Stimulated activated CD4-positive, alpha-beta T cell treated with anti-CD3 and anti-CD28 coated beads, Interleukin-12 subunit alpha, Interleukin-12 subunit beta, amount 100 ng/mL, for 24 hours (primary cell): ENCODE measurements at places on chromosomes 4 and X.

DNA sequence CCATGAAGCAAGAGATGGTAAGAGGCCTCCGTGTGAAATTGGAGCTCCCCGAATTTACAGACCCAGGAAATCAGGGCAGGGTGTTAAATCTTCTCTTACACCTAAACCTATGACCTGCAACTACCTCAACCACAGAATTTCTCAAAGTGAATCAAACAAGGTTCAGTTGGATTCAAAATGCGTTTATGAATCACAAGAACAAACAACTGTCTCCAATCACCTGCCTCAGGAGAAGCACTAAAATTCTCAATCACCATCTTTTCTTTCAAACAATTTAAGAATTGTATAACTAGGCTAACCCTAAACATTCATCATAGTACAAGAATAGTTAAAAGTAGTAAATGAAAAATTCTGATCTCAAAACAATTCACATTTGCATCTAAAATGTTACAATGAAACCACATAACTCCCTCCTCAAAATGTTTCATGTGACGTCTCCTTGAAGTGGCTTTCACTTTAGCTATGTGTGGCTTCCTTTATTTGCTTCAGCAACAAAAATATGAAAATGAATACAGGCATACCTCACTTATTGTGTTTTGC lies 19.2 kb downstream of the PPP3CA start:
- no peak for DNase-seq

- no peak for DNase-seq
Observed at GRCh38 chr4:144905286-144905685, 192.7 kb downstream of the ANAPC10 start.

DNA sequence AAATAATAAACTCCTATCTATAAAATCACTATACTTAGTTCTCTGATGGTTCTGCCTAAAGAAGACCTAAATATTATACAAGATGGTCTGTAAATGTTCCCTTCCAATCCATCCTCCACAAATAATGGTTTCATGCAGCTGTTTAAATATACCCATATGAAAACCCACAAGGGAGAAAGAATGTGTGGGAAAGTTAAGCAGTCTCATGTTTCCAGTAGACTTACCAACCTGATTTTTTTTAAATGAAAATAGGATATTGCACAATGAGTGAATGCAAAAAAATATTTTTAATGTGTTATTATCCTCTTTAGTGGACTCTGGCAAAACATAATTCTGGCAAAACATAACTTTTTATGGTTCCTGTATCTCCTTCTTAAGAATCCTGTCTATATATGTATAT lies 23.3 kb downstream of the CAMK2D start:
- DNase-seq, result no peak

GRCh38 chrX:24371391-24371972 lies 11.0 kb downstream of the SUPT20HL1 start:
- peak; percentile 12 for DNase-seq

DNA sequence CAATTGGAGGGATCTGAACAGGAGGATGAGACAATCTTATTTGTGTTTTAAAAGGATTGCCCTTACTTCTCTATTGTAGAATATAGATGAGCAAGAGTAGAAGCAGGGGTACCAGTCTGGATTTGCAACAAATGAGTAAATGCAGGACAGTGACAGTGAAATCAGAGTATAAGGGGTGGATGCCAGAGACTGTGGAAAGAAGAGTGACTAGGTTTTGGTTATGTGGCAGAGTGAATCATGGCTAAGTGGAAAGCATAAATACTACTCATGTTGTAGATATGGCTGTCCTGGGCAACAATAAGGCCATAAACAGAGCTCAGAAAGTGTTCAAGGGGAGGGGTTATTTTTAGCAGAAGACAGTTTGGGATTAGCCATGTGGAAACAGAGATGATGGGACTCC lies 6.0 kb upstream of the VSIG4 start:
- no peak for DNase-seq

DNA sequence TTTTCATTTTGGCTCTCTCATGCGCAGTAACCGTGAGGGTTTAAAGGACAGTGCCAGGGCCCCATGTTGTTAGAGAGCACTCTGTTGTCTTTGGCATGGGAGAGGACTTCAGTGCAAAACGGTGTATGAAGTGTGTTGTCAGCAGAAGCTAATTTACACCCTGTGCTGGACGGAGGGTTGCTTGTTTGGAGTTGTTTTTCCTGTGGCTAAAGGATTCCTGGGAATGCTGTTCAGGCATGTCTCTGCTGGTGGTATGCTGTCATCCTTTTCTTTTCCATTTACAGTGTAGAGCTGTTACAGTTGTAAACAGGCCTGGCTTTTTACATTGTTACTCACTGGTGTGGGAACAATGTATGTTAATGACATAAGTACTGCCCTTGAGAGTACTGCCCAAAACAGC lies 206.3 kb downstream of the CBR4 start:
- no peak for DNase-seq

DNA sequence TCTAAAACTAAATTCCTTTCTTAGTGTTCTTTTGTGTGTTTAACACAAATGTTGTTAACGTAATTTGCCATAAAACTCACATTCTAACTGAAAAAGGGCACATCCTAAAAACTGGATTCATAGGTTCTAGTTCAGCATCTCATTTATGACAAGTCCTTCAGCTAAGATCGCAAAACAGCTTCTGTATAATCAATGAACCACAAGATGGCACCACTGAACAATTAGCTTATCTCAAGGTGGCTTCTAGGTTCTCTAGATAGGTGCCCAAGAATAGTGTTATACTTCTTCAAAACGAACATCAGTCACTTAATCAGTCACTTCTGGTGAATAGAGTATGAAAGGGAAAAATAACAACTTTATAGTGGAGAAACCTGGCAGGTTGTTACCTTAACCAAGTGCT lies 54.3 kb downstream of the NRK start:
- no peak for DNase-seq

GRCh38 chr4:131499141-131499873 lies 1649.8 kb upstream of the PCDH10 start:
- no peak for DNase-seq

DNA sequence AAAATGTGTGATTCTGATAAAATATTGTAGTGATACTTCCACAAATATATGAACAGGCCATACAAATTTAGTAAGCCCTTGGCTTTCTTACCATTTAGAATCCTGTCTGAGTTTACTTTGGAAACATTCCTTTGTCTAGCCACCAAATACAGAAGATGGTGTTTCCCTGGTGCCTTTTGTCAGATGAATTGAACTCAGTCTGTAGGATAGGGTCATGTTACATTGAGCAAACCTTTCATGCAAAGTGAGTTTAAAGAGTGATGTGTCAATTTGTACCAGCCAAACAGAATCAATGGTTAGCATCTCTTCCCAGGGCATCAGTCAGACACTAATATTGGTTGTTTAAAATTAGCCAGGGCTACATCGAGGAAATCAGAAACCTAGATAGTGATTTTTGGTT lies 1443.4 kb downstream of the ARAP2 start:
- no peak for DNase-seq

DNA sequence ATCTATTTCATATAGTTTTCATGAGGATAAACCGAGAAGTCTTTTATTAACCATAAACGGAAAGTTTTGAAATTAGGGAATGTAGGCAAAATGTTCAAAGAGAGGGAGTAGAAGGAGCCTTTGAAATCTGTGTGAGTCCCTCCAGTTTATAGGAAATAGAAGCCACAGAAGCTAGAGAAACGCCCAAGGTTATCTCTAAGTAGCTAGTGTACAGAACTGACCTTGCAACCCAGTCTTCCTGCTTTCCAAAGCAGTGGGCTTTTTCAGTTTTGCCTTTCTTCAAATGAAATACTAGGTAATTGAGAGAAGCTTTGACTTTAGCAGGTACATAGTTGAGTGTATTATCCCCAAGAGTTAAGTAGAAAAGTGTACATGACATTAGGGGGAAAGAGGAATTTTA lies 39.4 kb downstream of the STIM2 start:
- no peak for DNase-seq

DNA sequence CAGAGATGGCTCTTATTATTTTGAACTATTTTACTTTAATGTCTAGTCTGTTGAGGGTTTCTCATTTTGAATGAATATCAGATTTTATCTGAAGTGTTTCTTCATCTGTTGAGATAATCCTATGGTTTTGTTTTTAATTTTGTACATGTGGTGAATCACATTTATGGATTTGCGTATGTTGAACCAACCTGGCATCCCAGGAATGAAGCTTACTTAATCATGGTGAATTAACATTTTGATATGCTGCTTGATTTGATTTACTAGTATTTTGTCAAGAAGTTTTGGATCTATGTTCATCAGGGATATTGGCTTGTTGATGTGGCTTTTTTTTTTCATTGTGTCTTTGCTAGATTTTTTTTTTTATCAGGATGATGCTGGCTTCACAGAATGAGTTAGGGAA lies 2390.9 kb downstream of the PCDH7 start:
- no peak for DNase-seq

GRCh38 chr4:41550308-41550707 lies 12.4 kb downstream of the LIMCH1 start:
- DNase-seq, result no peak

GRCh38 chrX:124274438-124275181 lies 57.9 kb upstream of the TEX13D start:
- DNase-seq, result no peak

- DNase-seq, result no peak
Observed at GRCh38 chrX:19990151-19990555, 708 bp downstream of the BCLAF3 start.

DNA sequence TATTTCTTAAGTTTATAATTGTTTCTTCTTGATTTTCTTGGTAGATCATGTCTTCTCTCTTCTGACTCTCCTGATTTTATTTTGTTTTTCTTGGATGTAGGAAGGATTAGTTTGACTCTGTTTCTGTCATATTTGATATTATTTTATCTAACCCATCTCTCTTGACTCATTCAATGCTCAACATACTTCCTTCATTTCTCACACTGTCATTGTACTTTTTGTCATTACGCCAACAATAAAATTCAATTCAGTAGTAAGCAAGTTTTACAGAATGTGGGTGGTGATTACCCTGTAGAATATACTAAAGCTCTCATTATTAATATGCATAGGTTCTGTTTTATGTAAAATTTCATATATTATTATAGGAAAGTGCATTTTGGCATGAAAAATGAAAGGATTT lies 1303.0 kb upstream of the AGA start:
- DNase-seq, result no peak

- no peak for DNase-seq
Observed at GRCh38 chrX:48713847-48714246, 17.3 kb downstream of the SUV39H1 start.

GRCh38 chrX:48999030-48999429 lies 3.0 kb downstream of the GRIPAP1 start:
- no peak for DNase-seq

DNA sequence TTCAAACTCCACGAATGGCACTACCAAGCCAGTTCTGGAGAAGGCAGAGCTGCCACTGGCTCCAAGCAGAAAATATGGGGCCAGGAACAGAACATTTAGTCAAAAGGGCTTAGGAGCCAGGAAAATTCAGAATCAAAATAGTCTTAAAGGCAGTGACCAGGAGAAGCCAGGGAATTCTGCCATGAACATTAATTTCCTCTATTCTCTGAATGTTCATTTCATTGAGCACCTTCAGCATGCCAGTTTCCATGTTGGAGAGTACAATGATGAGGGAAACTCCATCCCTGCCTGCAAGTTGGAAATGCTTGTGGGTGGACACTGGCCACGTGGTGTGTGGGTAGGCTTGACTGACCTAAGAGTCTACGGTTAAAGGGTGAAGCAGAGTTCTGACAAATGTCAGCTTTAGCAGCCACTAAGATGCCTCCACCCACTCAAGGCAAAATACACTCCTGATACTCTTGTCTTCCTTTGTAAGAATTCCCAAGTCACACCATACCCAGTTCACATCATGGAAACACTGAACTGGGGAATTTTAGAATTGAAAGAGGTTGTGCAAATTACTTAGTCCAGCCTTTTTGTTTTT lies 190.1 kb upstream of the C1QTNF7 start:
- no peak for DNase-seq

GRCh38 chr4:18020671-18021469 lies 685 bp downstream of the LCORL start:
- DNase-seq, result no peak

DNA sequence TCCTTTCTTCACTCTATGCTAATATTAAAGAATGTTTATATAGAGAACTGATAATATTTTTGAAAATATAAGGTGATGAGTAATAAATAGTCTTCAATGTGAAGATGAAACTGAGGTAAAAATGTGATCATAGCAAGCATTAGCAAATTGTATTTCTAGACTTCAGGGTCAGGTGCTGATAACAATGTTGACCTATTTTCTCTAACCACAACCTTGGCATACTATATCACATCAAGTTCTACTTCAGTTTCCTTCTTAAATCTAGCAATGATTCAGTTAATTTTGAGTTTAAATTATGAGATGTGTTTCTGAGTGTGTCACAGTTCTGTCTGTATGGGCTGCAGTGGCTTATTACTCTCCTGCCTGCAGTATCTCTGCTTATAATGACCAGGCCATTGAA lies 209.4 kb downstream of the RAPGEF2 start:
- DNase-seq, result no peak

DNA sequence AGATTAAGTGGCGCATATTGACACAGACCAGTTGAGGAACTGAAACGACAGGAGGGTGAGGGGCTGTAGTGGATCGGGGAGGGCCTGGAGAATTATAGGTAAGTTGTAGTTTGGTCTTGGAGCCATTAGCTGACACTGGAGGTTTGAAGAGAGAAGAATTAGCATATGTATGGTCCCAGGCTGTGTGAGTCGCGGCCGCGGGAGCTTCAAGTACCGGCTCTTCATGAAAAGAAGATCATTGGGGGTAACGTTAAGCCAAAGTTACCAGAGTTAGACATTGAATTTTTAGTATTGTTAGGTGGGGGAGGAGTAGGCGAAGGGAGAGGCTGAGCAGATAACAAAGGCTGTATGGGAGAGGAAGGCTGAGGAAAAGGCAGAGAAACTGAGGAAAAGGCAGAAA lies 56.5 kb downstream of the ZNF674 start:
- no peak for DNase-seq

DNA sequence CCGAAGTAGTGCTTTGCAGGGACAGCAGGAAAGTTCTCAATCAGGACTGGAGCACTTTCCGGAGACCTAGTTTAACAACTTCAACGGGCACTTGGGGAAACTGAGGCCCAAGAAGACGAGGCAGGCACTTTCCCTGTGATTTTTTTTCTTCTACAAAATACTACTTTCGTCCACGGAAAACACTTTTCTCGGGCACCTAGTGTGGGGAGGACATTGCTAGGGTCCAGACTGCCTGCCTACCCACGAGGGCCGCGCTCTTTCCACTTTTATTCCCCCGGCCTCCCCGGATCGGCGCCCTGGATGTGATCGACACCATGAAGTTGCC lies 125.4 kb upstream of the CXorf66 start:
- no peak for DNase-seq

GRCh38 chrX:15107367-15107988 lies 162.4 kb downstream of the ASB9 start:
- no peak for DNase-seq

GRCh38 chr4:8525383-8526120 lies 54.6 kb upstream of the GPR78 start:
- DNase-seq, result no peak

DNA sequence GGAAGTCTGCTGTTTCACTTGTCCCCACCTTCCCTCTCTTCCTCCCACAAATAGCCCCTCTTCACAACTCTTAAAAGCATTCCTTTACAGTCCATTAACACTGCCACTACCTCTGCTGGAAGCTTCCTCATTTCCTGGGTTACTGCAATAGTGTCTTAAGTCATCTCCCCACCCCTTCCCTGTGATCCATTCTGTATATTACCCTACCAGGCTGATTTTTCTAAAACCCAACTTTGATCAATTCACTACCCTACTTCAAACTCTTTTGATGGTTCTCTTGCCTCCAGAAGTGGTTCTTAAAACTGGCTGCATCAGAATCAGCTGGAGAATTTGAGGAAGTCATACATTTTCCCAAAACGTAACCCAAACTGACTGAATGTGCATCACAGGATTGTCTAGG lies 8.8 kb upstream of the XIAP start:
- DNase-seq, result no peak
